ENCODE measurements at places on chromosomes 16 and 17.

DNA sequence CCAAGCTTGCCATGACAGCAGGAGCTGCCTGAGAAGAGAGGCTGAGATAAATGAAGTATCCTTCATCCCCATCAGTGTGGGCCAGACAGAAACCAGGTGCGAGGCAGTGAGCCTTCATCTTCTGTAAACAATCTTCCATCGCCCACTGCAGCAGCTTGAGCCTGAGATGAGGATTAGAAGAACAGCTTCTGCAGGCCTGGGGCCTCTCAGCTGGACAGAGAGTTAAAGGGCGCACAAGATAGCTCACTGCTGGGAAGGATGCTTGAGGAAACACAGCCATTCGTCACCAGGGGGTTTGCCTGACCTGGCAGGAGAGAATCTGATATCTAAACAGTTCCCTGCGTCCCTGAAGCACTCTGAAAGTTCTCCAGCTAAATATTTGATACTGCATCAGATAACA, 27.1 kb downstream of the HOXB1 start:
- DNase-seq: no peak

DNA sequence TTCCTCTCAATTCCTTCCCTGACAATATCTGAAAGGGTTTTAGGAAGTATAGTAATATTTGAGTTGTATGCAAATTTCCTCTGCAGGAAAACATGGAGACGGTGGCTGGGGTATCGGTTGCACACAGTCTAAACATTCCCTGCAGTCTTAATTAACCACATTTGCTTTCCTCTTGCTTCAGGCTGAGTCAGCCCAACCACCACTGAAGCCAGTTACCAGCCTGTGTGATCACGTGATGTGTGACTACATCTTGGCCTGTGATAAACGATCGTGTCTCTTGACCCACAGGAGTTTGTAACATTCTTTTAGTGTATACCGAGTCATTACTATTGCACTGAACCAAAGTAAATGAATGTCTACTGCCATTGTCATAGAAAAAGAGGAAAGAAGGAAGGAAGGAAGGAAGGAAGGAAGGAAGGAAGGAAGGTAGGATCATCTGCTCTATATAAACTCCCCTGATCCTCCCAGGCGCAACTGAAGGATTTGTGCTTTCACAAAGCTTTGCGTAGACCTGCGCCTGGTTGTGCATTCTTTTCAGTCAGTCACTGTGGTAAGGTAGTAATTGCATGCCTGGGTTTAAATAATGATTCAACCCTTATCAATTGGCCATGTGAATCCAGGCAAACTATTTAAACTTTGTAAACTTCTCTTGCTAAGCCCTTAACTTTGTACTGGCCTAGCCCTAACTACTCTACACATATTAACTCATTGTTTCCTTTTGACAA, 280.6 kb upstream of the SALL1 start:
- DNase-seq: no peak

- DNase-seq: no peak
Observed at GRCh38 chr16:52501746-52502145, 45.2 kb downstream of the TOX3 start.

- no peak for DNase-seq
Observed at GRCh38 chr17:65156185-65156834, 19.1 kb downstream of the RGS9 start.

DNA sequence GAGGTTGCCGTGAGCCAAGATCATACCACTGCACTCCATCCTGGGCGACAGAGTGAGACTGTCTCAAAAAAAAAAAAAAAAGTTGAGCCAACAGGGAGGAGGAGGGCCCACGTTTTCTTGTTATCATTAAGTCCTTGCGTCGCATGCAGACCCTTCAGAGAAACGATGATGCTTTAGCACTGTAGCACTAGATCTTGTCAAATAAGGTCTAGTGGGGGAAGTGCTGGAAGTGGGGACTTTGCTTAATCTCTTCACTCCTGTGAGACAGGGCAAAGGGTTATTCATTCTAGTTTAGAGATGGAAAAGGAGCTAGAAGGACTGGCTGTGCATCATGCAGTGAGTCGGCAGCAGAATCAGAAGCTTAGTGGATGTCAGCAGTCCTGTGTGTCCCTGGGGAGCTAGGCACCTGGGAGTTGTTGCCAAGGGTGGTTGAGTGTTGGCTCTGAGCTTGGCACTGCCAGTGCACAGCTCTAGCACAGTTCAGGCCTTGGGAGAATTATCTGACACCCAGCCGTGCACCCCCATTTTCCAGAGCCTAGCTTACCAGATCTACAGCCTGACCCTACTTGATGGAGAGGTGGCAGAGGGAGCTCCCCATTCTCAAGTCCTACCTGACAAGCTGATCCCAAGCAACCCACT, 33.4 kb upstream of the TBX2 start:
- no peak for DNase-seq

DNA sequence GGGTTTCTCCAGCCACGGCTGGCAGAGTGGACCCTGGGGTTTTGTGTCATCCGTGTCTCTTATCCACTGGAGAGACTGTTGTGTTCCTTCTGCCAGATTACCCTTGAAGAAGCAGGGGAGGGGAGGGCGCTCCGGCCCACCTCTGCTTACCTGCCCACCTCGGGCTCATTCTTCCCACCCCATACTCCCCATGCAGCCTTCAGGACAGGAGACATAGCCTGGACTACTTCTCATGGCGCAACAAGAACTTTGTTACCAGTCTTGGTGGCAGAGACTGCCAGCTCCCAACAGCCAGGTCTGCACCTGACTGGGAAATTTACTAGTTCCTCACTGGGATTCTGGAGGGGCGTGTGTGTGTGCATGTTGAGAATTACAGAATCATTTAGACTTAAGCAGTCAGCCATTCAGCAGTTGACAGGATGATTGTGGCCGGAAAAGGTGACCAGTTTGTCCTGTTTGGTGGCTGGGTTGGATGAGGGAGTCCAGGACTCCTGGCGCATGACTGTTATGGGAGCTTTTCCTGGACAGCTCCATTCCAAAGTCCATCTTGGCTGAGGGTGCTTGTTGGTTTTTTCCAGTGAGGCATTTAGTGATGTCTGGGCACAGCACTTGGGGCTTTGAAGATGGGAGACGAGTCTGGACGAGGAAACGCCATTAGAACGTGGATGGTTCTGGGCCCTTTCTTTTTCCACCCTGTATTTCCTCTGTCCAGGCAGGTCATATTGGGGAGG, 8.7 kb downstream of the GSE1 start:
- no peak for DNase-seq

GRCh38 chr17:81241203-81241602, 2.1 kb downstream of the NDUFAF8 start:
- no peak for DNase-seq

DNA sequence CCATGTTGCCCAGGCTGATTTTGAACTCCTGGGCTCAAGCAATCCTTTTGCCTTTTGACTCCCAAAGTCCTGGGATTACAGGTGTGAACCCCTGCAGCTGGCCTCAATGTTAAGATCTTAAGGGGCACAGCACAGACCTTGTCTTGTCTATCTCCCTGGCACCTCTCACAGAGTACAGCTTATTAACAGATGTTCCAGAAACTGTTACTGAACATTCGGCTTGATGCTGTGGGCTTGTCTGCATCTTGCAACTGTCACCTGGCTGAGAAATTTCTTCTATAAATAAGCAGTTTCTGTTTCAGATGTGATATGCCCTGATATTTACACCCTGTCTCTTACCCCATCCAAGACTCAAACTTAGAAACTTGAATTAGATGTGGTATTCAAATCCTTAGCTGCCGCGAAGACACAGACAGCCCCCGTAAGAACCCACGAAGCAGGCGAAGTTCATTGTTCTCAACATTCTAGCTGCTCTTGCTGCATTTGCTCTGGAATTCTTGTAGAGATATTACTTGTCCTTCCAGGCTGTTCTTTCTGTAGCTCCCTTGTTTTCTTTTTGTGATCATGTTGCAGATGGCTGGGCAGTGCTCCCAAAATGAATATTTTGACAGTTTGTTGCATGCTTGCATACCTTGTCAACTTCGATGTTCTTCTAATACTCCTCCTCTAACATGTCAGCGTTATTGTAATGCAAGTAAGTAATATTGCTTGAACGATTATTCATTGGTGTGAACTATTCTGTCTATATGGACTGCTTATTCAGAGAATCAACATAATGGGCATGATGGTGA, at the start of gene TNFRSF17:
TSS of gene TNFRSF17 (plus strand) at position 450 of the 791 bp plus-strand sequence. CDS start at position 565, 115 bp downstream.
- no peak for DNase-seq

GRCh38 chr16:86157616-86158247, 258.8 kb downstream of the IRF8 start:
- DNase-seq: no peak

DNA sequence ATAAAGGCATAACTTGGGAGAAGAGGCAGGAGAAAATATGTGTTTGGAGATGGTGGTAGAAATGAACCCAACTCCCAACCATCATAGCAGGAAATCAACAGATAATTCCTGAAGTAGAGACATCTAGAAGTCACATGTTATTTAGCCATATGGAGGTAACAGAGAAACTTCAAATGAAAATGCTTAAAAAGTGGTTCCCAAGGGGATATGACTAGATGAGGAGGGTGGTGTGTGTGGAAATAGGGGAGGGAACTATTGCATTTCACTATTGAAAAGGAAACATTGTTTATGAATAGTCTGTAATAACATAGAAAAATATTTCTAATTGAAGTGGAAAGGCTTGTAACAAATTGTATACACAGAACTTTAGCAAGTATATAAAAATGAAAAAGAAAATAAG, 412.0 kb downstream of the SHISA9 start:
- no peak for DNase-seq

DNA sequence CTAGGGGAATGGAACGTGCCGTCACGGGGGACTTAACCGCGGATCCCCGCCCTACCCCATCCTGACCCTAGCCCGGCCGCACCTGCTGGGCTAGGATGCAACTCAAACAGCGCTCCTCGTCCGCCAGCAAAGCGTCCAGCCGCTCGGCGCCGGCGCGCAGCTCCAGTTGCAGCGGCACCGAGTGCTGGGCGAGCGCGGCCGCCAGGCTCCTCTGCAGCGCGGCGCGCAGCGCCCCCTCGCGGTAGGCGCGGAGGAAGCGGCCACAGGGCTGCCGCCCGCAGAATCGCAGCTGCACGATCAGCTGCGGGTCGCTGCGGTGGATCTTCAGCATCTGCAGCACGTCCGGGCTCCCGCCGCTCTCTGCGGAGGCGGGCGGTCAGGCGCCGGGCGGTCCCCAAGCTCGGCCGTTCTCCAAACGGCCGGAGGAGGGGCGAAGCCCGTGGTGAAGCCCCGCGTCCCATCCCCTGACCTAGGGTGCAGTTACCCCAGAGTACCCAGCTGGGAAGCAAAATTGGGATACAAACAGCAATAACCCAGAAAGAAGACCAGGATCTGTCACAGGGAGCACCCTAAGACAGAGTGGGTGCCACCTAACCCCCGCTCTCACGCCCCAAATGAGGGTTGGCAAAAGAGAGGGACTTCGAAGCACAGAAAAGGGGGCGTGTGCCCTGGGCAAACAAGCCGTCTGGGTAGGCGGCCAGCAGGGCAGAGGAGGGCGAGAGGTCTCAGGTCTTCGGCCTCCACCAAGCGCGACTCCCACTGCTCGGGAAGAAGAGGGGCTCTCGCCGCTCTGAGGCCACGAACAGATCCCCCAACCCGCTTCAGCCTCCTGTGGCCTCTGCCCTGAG, 4.2 kb downstream of the TRADD start:
- DNase-seq: peak; percentile 75

GRCh38 chr16:75931043-75931442, 204.8 kb upstream of the CPHXL start:
- no peak for DNase-seq

DNA sequence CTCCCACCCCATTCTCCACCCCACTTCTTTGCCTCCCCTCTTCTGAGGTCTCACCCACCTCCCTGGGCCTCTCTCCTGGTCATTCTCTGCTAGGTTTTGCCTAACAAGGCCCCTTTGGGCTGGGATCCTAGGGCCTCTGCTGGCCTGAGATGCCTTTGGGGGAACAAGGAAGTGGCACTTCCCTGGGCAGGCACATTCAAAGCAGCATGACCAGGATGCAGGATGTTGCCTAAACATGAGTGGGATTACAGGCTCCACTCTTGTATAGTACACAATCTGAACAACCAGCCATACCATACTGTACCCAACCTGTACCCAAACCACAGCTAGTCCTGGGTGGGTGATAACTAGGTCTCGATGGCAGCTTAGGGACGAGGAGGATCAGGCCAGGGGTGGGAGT, 9.0 kb downstream of the GALK1 start:
- no peak for DNase-seq

GRCh38 chr17:50052822-50053653, 2.9 kb upstream of the ITGA3 start:
- no peak for DNase-seq

DNA sequence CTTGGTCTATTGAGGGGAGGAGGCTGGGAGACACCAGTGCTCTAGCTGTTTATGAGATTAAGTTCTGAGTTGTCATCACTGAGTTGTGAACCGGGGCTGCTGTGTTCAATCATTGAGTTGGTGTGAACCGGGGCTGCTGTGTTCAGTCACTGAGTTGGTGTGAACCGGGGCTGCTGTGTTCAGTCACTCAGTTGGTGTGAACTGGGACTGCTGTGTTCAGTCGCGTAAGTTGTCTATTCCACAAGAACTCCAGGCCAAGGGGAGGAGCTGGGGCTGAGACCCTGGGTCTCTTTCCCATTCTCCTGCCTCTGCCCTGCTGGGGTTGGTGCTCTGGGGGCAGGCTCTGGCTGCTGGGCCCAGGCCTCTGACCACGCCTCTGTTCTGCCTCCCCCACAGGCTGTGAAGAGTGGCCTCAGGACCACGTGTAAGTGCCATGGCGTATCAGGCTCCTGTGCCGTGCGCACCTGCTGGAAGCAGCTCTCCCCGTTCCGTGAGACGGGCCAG, 24.5 kb downstream of the WNT9B start:
- DNase-seq: no peak

GRCh38 chr16:57985204-57986181, 14.6 kb upstream of the CNGB1 start:
- no peak for DNase-seq

GRCh38 chr16:70253291-70254106, 1.8 kb upstream of the EXOSC6 start:
- DNase-seq: no peak

- DNase-seq: no peak
Observed at GRCh38 chr16:1163567-1164055, 10.7 kb downstream of the CACNA1H start.

DNA sequence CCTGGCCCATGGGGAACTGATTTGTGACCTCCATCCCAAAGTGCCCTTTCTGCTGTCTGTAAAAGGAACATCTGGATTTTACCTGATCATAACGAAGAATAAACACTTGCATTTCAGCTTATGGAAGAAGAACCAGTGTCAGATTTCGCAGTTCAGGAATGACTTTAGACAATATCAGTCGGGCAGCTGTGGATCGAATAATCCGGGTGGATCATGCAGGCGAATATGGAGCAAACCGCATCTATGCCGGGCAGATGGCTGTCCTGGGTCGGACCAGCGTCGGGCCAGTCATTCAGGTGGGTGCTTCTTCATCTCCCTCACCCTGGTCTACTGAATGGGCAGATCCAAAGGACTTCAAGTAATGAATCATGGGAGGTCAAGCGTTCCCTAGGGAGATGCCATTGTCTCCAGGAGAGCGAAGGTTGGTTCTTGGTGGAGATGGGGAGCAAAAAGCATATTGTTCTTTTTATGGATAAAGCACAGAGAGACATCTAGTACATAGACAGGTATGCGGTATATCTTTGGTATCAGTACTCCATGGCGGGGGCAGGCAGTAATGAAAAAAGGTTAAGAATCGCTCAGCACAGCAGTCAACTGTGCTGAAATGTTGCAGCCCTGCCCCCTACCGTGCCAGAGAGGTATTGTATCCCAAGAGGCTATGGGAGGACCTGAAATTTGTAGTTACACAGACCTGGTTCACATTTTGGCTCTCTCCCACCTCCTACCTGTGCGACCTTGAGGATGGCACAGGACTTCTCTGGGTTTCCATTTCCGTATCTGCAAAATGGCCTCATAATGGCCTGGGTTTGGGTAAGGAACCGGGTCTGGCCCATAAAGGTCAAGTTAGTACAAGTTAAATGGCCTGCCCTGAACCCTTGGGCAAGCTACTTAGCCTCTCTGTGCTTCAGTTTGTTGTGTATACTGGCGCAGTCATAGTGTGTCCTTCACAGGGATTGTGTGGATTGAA, 4.7 kb downstream of the COQ7 start:
- DNase-seq: peak; percentile 41
